SK-N-MC (cell line): ENCODE measurements at places on chromosomes 2 and 18.

DNA sequence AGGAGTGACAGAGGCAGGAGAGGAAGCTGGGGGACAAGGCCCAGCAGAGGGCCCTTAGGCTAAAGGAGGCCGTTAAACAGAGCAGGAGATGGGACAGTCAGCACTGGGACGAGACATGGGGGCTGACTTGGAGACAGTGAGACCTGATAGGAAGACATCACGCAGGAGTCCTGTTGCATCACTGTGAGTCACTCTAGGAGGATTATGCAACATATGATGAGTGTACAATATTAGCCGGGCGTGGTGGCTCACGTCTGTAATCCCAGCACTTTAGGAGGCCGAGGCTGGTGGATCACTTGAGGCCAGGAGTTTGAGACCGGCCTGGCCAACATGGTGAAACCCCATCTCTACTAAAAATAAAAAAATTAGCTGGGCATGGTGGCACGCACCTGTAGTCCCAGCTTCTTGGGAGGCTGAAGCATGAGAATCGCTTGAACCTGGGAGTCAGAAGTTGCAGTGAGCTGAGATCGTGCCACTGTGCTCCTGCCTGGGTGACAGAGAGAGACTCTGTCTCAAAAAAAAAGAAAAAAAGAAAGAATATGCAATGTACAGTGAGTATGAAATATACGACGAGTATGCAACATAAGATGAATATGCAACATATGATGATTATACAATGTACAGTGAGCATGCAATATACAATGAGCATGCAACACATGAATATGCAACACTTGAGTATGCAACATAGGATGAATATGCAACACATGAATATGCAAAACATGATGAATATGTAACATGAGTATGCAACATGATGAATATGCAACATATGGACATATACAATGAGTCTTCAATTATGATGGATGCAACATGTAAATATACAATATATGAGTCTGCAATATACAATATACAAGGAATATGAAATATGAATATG lies 83.3 kb upstream of the ID2 start:
- no peak for DNase-seq

DNA sequence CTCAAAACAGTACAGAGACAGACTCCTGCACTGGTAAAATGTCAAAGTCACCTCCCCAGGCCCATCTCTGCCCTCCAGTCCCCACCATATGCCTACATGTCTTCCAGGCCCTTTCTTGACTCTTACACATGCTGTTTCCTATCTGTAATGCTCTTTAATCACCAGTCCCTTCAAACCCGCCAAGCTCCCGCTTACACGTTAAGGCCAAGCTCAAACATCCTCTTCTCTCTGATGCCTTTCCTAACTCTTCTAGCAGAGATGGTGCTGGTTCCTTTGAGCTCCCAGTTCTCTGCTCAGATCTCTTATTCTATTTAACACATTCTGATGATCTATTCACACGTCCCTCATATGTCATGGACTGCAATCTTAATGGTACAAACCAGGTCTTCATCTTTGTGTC lies 5.0 kb downstream of the EVA1A start:
- DNase-seq, result no peak

GRCh38 chr2:102674836-102675235 lies 55.5 kb downstream of the SLC9A2 start:
- DNase-seq, result no peak

GRCh38 chr2:38224181-38224580 lies 148.2 kb upstream of the CYP1B1 start:
- no peak for DNase-seq

DNA sequence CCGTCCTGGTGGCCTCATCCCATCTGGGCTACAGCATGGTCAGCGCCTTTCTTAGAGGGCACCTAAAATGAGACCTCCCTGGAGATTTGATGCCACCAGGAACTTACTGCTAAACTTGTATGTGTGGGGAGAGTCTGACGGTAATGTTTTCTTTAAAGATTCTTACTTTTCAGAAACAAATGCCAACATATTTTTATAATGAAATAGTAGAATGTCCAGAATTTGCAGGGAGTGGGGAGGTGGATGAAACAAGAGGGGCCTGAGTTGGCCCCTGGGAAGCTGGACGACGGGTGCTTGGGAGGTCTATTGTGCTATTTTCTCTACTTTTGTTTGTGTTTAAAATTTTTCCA lies 118.8 kb upstream of the CTDP1 start:
- DNase-seq, result no peak

DNA sequence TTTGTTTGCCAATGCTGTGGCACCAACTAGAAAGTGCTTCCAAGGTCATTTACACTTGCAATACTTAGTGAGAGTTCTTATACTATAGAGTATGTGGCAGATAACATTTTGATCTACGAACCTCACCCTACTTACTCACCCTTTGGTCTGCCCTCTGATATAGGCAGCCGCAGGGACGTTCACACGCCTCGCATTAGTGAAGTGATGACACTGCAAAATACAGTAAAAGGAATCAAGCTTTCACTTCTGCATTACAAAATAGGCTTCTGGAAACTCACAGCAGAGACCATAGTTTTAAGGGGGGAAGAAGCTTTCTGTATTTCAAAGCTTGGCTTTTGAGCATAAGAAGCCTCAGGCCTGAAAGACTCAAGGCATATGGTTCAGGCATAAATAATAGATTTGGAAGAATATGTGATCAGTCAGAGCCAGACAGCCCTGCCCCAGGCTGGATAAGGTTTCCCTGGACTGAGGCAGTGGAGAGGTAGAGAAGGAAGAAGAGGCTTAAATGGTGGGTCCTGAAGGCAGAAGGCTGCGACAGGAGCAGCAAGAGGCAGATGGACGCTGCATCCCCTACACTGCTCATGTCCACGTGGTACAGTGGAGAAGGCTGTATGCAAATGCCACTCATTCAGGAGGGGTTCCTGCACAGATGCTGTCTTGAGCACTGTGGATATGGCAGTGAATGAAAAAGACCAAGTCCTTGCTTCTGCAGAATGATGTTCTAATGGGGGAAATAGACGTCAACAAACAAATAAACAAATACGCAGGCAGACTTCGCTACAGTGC lies 63.1 kb downstream of the FECH start:
- no peak for DNase-seq

GRCh38 chr2:31317396-31317795 lies 83.4 kb downstream of the EHD3 start:
- DNase-seq, result no peak

DNA sequence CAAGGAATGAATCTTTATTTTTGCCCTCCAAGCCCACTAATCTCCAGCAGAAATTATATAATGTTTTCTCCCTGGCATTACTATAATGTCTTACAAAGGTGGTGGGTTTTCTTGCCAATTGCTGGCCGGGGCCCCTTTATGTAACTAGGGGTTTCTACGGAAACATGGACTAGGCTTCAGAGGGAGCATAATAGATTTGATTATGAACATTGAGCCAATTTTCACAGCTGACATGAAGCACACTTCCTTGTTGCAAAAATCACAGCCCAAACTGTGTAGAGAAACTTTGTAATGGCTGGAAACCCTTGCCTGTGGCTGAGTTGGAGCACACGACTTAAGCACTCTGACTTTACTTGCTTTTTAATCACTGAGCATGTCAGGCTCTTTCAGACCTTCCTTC lies 3.8 kb upstream of the CYRIA start:
- no peak for DNase-seq

DNA sequence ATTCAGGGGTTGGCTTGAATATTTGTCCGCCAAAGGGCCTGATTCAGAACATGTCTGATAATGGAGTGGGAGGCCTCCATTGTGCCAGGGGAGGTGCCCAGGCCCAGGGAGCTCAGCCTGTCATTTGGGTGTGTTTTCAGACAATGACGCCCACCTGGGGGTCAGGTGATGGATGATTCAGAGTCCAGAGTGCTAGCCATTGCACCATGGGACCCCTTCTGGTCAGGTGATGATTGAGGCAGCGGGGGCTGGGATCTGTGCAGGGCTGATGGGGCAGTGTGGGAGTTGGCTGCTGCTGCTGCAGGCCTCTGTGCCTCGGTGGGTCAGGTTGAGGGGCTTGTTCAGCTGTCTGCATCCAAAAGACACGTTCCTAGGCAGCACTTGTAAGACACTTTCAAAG lies 8.3 kb upstream of the ARHGEF4 start:
- no peak for DNase-seq

DNA sequence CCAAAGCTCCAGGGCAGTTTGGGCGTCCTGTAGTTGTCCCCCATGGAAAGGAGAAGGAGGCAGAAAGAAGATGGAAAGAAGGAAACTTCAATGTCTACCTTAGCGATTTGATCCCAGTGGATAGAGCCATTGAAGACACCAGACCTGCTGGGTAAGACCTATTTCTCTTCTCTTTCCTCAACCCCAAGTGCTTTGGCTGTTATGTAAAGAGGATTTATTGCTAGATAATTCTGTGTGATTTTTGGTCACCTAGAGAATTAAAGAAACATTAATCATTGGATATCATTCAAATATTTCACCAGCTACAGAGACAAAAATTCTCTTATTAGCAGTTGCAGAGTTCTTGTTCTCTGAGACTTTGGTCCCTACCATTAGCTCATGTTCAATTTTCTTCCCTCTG lies 1.9 kb downstream of the GALNT5 start:
- no peak for DNase-seq

GRCh38 chr2:206201075-206201848 lies 41.6 kb downstream of the EEF1B2 start:
- DNase-seq, result no peak

DNA sequence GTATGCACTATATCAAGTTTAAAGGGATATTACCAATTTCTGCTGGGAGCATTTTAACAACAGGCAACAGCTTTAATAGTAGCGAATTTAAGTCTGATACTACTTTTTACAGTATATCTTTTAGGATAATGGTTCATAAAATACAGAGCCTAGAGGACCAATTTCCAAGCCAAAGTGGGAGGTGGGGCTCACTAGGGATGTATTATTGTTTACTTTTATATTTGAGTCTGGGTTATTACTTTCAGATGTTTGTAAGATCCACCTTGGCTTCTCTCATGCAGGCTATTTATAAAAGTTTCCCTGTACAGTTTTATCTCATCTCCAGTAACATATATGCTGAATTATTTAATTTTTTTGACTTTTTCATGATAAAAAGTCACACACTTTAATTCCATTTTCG lies 242.0 kb downstream of the CMPK2 start:
- DNase-seq, result no peak

- DNase-seq, result no peak
These were observed 23.9 kb downstream of the WDFY1 start for GRCh38 chr2:223921204-223921603.

- DNase-seq, result no peak
These were observed 170.3 kb downstream of the TMEM18 start for GRCh38 chr2:506866-507265.

DNA sequence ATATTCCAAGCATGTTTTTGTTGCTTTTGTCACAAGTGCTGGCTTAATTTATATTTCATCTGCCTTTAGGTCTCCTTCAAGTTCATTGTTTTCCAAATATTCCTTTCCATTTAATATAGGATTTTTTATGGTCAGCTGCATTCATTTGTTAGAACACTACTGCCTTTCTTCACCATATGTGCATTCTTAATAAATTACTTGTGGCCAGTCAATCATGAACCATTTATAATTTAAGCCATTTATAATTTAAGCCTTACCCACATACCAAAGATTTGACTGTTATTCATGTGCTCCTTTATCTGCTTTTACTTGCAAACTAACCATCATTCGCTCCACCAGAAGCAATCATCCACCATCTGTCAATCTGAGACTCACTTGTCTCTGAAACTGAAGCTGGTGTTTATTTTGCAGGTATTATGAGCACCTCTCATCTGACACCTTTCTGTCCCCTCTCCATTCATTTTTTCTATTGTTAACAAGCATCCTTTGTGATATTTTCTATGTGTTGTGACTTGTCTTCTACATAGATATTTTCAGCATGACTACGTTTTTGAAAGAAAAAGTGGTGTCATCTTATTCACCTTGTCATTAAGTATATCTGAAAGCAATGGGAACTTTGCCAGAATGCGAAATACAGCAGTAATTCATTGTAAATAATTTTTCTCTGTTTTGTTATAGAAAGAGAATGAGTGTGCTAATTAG lies 786.8 kb downstream of the KCNJ3 start:
- DNase-seq, result no peak

- no peak for DNase-seq
These were observed 608.8 kb downstream of the ADCYAP1 start for GRCh38 chr18:1513519-1513918.

GRCh38 chr2:29044459-29044858 lies 29.9 kb downstream of the PCARE start:
- no peak for DNase-seq

DNA sequence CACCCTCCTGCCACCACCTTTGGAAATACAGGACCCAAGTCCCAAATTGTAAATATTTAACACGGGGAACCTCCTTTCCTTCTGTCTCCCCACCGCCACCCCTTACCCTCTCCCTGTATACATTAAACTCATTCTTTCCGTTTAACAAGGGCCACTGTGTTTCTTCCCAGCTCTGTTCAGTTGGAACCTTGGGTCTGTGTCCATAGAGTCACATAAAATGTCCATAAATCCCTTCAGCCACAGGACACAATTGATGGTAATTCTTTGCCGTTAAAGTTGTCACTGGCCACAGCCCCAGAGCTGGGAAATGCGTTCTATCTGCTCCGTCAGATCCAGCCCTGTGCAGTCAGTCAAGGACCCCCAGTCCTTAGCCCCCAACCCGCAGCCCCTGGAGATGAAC lies 49.9 kb upstream of the FZD7 start:
- no peak for DNase-seq

GRCh38 chr2:143802871-143803650 lies 673.8 kb downstream of the ARHGAP15 start:
- DNase-seq, result no peak

DNA sequence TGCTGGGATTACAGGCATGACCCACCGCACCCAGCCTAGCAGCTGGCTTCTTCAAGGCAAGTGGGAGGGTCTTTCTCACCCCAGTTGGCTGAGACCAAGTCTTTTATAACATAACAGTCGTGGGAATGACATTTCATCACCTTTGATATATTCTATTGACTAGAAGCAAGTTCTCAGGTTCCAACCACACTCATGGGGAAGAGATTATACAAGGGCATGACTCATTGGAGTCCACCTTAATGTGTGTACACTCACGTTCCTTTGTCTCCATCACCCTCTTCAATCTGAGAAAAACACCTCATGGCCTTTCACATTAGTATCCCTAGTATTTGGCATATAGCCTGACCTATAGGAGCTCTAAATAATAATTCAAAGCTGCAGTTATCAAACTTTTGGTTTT lies 2.8 kb upstream of the BBS5 start:
- DNase-seq, result no peak

GRCh38 chr18:79606621-79607331 lies 72.8 kb upstream of the CTDP1 start:
- no peak for DNase-seq

DNA sequence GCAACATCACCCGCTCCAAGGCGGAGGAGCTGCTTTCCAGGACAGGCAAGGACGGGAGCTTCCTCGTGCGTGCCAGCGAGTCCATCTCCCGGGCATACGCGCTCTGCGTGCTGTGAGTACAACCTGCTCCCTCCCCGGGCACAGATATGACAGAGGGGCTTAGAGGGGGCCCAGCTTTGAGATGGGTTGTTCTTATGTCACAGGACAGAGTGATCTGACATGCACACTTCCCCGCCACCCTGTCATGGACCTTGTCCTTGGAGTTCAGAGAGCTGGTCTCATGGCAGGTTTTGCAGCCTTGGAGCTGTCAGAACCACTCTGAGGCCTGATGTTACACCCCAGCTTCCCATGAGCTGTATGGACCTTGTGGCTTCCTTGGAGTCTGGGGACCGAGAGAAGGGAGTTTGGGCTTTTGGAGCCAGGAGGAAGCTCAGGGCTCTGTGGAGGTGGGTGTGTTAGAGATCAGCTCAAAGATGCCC lies 398 bp downstream of the INPP5D start:
- DNase-seq, result no peak

- no peak for DNase-seq
These were observed 201.6 kb downstream of the TRIB2 start for GRCh38 chr2:12918138-12918834.

GRCh38 chr18:37554399-37554787 lies 11.2 kb downstream of the CELF4 start:
- no peak for DNase-seq
